ENCODE measurements at places on chromosomes 11 and 22.

DNA sequence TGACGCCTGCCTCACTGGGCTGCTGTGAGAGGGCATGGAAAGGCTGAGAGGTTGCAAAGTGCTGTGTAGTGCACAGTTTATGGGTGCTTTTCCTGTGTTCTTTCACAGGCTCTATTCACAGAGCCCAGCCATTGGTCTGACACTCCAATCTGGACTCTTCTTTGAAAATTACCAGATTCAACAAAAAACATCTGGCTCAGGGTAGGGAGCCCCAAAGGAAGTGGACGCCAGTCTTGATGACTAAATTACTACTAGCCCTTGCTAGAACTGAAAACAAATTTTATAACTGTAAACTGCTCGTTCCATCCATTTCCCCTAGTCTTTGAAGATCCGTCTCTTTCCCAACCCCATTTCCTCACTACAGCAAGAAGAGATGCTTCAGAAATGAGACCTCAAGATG lies 178.6 kb downstream of the TENM4 start:
- no peak for DNase-seq

- no peak for DNase-seq
Observed at GRCh38 chr11:117095284-117096161, 2.7 kb downstream of the SIK3 start.

DNA sequence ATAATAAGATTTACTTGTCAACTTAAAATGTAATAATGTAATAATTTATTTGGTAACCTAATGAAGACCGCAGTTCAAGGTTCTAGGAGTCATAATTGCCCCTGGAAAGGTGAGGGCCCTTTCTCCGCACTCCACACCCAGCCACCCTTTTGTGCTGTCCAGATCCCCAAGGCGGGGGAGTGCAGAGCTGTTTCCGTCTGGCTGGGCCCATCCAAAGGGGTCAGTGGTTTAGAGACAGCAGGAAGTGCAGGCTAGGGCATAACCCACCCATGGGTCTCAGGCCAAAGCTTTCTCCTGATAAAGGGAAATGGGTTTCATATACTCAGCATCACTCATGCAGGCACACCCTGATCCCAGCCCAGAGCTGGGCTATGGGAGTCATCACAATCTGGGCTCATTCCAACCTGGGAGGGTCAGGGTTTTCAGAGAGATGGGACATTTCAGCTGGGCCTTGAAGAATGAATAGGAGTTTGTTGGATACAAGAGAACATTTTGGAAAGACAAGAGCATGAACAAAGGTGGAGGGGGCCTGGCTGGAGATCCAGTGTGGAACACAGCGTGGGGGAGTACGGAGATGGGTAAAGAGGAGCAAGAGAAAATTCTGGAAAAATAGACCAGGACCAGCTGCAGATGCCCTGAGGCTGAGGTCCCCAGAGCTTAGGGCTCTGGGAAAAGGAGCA lies 432.2 kb downstream of the TBC1D22A start:
- DNase-seq, result no peak

- DNase-seq, result no peak
Observed at GRCh38 chr11:76649011-76649410, 21.5 kb downstream of the LRRC32 start.

- DNase-seq, result no peak
Observed at GRCh38 chr22:38981992-38982927, at the start of gene APOBEC3B. Gene APOBEC3B, plus strand, starts transcription at chr22:38982347. Its CDS starts 107 bp downstream, at chr22:38982454.

- no peak for DNase-seq
Observed at GRCh38 chr22:31377612-31378011, 21.8 kb upstream of the DRG1 start.

- DNase-seq, result no peak
Observed at GRCh38 chr11:127345819-127346459, 345.4 kb upstream of the KIRREL3 start.

DNA sequence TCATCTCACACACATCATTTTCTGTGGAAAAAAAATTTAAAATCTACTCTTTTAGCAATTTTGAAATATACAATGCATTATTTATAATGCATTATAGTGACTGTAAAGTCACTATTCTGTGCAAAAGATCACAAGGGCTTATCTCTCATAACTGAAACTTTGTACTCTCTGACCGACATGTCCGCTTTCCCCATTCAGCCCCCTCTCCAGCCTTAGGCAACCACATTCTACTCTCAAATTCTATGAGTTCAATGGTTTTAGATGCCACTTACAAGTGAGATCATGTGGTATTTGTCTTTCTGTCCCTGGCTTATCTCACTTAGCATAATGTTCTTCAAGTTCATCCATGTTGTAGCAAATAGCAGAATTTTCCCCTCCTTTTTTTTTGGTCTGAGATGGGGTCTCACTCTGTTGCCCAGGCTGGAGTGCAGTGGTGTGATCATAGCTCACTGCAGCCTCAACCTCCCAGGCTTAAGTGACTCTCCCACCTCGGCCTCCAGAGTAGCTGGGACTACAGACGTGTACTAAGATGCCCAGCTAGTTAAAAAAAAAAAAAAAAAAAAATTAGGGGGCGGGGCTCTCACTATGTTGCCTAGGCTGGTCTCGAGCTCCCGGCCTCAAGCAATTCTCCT lies 44.5 kb downstream of the SYN3 start:
- DNase-seq, result no peak

GRCh38 chr22:50444663-50445062 lies 30.2 kb downstream of the SBF1 start:
- DNase-seq, result no peak

GRCh38 chr11:47278769-47279168 lies 8.8 kb downstream of the MADD start:
- no peak for DNase-seq

DNA sequence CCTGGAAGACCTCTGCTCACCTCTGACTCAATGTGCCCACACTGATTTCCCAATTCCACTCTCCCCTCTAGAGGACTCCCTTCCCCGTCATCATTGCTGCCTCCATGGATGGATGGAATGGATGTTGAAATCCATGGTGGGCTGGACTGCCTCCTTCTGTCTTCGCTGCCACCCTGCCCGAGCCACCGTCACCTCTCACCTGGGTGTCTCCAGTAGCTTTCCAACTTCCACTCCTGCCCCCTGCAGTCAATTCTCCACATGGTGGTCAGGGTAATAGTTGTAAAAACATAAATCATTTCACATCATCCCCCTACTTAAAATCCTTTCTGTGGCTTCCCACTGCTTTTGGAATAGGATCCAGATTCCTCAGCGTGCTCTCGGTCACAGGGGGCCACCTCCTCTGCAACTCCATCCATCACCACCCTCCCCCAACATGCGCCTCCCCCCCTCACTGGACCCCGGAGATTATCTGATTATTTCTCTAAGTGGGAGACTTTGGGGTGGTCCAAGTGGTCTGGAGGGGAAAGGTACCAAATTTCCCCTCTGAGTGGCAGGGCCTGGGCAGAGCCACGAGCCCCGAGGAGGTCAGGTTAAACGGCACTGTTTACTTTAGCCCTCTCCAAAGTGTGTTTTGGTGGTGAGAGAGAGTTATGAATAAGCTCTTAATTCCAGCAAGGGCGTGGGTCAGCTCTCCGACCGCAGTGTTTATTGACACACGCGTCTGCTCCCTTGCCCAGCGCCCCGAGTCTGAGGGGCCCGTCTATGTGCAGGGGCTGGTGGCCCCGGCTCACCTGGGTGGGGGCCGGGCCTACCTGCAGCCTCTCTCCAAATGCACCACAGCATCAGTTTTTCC lies 313.7 kb downstream of the MN1 start:
- no peak for DNase-seq

- no peak for DNase-seq
Observed at GRCh38 chr11:74070723-74071492, 62.0 kb upstream of the UCP3 start.

GRCh38 chr11:69301081-69301454 lies 7.1 kb downstream of the MYEOV start:
- no peak for DNase-seq

DNA sequence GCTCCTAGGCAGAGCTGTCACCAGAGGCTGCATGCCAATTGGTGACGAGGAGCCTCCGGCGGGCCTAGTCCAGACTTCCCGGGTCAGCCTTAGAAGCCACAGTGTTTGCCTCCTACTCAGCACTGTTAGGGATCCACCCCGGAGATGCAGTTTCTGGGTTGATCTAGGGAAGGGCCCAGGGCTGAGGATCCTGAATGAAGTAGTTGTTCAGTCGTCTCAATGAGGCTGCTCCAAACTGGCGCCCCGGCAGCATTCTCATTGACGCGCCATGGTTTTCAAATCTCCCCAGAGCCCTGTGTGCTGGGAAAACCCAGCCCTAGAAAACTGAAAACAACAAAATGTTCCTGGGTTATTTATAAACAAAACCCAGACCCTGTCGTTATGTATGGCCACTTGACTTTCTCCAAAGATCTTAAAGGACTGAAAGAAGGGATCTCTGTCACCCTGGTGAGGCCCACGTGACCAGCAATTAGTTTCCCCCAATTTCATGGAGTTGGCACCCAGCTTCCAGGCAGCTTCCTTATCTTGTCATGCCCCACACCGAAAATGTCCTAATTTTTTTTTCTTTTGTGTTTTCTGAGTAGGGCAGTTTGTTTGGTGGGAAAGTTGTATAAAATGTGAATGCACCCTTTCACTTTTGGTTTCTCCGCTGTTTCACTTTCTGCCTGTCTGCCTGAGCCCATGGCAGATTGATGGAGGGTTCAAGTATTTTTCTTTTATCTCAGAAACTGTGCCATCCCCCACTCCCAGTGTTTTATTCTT lies 2.0 kb upstream of the EHD1 start:
- no peak for DNase-seq

GRCh38 chr11:35413598-35413997 lies 5.8 kb downstream of the SLC1A2 start:
- DNase-seq, result no peak

- no peak for DNase-seq
Observed at GRCh38 chr22:38017272-38017920, 33.0 kb upstream of the SOX10 start.

GRCh38 chr11:86559311-86559945 lies 113.0 kb downstream of the ME3 start:
- DNase-seq, result no peak

- DNase-seq, result no peak
Observed at GRCh38 chr11:93464927-93465540, 78.2 kb downstream of the SMCO4 start.

DNA sequence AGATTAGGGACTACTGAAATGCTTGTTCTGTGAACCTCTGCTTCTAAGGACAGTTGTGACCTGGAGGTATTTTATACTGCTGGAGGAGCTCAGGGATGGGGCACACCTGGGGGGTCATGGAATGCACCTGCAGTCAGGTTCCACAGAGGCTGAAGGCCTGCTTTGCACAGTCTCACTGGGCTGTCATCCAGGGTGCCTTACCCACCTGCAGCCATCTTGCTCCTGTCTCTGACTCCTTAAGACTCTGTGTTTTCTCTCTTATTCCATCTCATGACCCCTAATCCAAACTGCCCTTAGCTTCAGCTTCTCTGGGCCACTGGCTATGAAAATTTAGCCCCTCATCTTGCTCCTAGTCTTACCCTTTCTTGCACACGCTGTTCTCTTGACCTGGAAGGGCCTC lies 127.0 kb upstream of the SNX19 start:
- DNase-seq, result no peak

DNA sequence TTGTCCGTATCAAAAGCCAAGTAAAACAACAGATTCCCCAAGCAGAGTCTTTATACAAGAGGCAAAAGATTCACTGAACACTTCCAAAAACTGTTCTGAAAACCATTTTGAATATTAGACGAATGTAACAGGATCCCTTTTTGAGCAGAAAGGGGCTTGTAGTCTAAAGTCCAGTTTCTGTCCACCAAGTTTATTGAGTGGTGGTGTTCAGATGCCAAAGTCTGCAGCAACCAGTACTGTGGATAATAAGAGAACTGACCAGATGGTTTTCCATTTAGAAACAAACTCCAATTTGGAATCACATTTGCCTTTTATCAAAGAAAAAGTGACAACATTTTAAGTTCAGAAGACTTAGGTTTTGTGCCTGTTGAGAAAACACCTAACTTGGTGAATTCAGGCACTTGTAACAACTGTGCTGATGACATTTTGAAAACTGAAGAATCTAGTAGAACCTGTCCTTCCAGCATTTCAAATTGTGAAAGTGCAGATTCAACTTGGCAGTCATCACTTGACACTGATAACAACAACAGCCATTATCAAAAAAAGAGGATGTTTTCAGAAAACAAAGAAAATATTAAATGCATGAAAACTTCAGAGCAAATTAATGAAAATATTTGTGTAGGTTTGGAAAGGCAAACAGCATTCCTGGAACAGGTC lies 217.1 kb downstream of the CSNK2A3 start:
- no peak for DNase-seq

DNA sequence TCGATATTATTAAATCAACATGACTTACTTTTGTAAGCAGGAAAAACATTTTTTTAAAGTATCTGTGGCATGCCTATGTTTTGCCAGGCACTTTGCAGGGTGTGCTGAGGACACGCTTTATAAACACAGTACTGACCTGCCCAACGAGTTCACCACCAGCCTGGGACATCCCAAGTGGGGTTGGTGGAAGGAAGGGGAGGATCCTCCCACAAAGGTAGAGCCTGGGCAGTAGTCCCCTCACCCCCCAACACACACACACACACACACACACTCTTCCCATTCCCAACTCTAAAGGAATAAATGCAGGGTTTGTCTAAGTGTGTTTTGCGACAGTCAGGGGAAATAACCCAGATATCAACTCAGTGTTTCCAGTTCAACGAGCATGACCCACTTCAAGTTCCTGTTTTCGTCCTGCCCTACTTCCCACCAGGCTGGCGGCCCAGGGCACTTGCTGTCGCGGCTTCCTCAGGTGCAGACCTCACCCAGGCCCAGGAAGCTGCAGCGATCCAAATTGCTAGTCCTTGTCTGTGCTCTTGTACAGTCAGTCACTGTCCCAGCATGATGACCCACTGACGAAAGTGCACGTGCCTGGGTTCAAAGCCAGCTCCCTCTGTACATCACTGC lies 3.1 kb downstream of the CERK start:
- DNase-seq, result no peak

DNA sequence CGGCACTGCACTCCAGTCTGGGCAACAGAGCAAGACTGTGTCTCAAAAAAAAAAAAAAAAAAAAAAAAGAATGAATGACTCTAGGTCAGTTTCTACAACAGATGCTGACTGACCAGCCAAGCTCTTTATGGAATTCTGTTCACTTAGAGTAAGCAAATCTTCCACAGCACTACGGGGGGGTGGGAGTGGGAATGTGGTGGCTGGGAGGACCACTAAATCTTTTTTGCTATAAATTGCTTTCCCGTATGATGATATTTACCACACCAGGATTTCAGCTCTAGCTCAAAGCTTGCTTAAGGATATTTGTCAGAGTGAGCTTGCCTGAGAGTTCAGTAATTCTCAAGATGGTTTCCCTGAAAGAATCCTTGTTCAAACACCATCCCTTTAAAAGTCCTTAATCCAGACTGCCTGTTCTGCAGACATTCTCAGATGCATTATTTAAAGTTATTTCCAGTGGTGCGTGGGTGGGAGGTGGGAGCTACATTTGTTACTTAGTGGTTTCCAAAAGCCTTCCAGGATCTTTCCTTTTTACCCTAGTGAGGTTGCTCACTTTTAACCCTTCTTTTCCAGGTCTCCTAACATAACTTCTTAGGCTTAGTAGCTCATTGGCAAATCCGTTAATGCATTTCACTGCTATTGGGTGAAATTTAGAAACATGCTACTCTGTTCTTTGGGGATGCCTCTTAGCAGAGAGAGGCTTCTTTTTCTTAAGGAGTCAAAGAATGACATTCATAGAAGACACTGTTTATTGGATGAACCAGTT lies 65.9 kb downstream of the UBASH3B start:
- no peak for DNase-seq
